Stromal cell of bone marrow (primary cell): ENCODE measurements at places on chromosomes 7 and 10.

GRCh38 chr7:156612930-156613329, 27.6 kb upstream of the RNF32 start:
- DNase-seq: no peak

- no peak for DNase-seq
Observed at GRCh38 chr7:51471981-51472296, 155.3 kb upstream of the COBL start.

DNA sequence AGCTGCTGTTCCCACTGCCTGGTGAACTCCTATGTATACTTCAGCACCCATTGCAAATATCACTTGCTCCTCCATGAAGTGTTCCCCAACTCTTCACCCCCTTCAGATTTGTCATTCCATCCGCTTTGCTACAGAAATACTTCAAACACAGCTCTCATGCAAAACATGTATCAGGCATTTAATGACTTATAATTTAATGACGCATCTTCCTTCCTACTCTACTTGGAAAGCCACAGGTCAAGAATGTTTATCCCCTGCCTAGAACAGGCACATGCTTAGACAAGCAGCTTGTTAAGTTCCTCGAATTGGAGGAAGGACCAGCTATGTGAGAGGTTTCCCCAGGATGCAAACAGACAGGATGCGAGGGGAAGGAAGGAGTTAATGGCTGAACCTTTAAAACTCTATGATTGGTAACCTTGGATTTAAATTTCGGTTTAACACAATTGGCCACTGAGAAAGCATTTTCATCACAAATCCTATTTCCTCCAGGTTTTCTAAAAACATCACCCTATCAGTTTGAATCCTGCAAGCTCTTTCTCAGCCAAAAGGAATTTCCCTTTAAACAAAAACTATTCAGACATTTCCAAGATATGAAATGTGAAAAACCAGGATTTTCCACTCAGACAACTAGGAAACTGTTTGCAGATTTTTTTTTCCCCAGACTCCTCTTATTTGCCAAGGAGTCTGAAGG, 11.5 kb downstream of the CREB3L2 start:
- DNase-seq: no peak

- no peak for DNase-seq
Observed at GRCh38 chr7:2306688-2307087, 7.6 kb downstream of the SNX8 start.

- no peak for DNase-seq
Observed at GRCh38 chr7:19110776-19111175, 6.7 kb downstream of the TWIST1 start.

GRCh38 chr10:71025535-71025934, 137.2 kb upstream of the PCBD1 start:
- no peak for DNase-seq

- no peak for DNase-seq
Observed at GRCh38 chr10:46223064-46223480, 63.7 kb upstream of the ANTXRL start.

DNA sequence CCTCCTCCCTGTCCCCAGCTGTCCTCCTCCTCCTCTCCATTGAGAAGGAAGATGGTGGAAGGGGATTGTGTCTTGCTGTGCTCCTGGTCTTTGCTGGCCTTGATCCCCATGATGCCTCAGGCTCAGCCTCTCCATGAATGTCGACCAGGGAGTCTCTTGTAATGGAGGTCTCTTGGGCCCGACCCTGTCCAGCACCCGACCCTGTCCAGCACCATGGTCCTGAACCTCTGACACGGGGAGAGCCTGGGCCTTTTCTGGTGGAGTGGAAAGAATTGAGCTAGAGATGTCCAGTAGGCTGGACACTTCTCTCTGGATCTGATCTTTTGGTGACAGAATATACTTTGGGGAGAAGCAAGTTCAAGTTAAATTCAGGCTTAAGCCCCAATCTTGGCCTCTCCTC, 42.3 kb upstream of the HMX3 start:
- no peak for DNase-seq

DNA sequence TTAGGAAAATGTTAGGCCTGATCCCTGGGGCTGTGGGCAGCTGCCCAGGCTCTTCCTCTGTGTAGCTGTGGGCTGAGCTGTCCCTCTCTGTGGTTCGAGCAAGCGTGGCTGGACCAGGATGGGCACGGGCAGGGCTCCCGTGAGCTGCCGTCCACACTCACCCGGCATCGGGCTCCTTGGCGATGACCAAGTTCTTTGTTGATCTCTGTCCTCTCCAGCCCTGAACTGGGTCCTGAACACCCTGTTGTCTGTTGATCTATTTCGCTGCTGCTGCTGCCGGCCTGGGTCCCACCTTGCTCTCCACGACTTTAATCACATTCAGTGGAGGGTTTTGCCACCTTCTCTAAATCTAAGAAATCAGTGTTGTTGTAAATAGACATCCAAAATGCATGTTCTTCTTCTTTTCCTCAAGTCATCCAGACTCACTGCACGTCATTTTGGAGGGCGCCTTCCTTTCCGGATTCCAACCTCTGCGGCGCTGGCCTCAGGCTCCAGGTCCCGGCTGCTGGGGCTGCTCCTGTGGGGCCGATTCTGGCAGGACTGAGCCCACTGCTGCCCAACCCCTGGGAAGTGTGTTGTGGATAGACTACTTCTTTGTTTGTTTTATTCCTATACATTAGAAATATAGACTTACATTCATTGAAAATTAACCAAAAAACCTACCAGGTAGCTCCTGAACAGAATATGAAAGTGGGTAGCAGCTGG, 100.6 kb downstream of the DYNC2I1 start:
- no peak for DNase-seq

GRCh38 chr7:7859411-7859810, 109.2 kb upstream of the GLCCI1 start:
- DNase-seq: no peak

- DNase-seq: no peak
Observed at GRCh38 chr10:125721035-125721434, 1.5 kb downstream of the EDRF1 start.

- DNase-seq: no peak
Observed at GRCh38 chr10:43035800-43036199, 41.1 kb upstream of the RET start.

- no peak for DNase-seq
Observed at GRCh38 chr10:1939016-1939415, 201.7 kb upstream of the ADARB2 start.

DNA sequence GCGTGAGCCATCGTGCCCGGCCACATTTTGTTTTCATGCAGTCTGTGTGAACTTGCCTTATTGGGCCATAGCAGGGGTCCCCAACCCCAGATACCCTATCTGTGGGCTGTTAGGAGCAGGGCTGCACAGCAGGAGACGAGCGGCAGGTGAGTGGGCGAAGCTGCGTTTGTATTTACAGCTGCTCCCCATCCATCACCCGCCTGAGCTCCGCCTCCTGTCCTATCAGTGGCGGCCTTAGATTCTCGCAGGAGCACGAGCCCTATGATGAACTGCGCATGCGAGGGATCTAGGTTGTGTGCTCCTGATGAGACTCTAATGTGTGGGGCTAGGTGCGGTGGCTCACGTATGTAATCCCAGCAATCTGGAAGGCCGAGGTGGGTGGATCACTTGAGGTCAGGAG, 293.9 kb downstream of the CAMK1D start:
- DNase-seq: no peak

DNA sequence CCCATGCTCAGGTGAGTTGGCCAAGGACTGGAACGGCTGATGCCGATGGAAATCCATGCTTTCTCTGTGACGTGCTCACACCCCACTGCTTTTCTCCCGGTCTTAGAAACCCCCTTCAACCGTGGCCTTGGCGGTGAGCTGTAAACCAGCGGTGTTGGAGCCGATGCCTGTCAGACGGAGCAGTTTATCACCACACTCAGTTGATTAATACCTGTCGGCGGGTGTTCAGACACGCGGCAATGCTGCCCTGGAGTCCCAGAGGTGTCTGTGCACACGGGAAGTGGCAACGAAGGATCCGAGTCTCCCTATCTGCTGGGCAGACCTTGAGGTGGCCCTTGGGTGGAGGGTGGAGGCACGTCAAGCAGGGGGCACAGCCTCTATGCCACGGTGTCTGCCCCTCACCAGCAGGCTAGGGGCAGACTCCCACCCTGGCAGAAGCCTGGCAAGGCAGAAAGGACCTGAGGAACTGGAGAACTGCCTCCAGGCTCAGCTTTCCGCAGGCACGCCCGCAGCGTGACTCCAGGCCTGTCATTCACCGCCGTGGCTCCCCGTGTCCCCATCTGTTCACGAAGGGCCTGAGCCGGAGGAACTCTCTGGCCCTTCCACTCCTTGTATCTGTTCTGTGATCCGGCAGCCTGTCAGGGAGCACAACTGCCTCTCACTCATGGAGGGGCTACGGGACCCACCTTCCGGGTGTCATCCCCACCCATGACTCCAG, 34.6 kb upstream of the MNX1 start:
- DNase-seq: no peak

DNA sequence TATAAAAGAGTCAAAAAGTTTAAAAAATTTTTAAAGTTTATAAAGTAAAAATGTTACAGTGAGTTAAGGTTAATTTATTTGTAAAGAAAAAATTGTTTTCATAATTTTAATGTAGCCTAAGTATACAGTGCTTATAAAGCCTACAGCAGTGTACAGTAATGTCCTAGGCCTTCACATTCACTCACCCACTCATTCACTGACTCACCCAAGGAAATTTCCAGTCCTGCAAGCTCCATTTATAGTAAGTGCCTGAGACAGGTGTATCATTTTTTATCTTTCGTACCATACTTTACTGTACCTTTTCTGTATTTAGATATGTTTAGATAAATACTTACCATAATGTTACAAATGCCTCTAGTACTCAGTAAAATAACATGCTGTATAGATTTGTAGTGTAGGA, 269.7 kb upstream of the PHF14 start:
- DNase-seq: no peak

DNA sequence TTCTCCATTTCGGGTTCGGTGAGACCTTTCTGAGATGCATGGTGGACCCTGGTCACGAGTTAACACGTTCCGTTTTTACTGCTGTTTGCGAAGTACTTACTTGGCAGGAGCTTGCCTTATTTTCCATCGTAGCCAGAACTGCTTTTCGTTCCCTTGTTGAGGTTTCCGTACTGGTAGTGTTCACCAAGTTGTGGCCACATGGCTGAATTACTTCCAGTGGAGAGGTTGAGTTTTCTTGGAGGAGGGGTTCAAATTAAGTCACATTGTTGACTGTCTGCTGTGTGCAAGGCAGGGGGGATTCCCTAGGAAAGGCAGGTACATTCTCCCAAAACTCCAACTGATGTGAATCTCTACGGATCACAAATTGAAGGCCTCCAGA, 4.0 kb downstream of the MXI1 start:
- DNase-seq: no peak

DNA sequence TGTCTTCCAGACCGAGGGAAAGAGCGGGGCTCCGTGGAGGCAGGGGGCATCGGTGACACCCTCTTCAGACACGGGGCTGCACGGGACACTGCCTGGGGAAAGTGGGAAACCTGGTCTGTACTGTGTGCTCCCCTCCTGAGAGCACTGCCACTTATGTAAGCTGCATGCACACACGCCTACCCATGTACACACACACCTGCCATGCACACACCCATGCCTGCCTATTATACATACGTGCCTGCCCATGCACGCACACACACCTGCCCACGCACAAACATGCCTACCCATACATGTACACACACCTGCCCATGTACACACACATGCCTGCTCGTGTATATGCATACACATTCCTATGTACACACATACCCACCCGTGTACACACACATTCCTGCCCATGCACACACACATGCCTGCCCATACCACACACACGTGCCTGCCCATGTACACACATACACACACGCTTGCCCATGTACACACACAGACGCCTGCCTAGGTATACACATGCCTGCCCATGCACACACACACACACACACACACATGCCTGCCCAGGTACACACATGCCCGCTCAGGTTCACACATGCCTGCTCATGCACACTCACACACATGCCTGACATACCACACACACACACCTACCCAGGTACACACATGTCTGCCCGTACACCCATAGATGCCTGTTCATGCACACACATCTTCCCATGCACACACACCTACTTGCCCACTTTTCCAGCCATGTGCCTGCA, 35.5 kb upstream of the CALN1 start:
- no peak for DNase-seq

DNA sequence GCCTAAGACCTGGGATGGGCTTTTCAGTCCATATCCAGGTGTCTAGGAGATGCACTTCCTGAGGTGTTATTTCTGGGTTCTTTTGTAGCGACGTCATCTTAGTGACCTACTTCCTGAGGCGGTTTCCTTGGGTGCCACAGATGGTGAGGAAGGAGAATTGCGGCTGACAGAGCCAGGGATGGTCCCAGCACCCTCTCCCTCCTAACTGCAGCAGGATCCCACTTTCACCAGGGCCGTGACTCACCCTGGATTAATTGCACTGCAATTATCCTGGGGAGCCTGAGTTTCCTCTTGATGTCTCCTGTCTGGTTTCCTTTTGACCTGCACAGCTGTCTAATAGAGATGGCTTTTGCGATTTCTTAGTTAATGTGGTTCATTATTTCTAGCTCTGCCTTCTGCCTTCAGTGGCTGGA, 271.7 kb downstream of the TCF7L2 start:
- no peak for DNase-seq

- no peak for DNase-seq
Observed at GRCh38 chr7:2008936-2009540, 223.7 kb downstream of the MAD1L1 start.

DNA sequence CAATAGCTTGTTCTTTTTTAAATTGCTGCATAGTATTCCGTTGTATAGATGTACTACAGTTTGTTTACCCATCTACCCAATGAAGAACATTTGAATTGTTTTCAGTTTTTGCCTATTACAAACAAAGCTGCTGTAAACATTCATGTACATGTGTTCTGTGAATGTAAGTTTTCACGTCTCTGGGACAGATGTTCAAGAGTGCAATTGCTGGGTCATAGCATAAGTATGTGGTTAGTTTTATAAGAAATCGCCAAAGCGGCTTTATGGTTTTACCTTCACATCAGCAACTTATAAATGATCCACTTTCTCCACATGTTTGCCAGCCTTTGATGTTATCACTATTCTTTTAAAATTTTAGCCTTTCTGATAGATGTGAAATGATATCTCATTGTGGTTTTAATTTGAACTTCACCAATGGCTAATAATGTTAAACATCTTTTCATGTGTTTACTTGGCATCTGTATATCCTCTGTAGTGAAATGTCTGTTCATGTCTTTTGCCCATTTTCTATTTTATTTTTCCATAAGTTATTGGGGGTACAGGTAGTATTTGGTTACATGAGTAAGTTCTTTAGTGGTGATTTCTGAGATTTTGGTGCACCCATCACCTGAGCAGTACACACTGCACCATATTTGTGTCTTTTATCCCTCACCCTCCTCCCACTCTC, 73.5 kb downstream of the TBXAS1 start:
- DNase-seq: no peak

GRCh38 chr10:132879408-132880127, 62.8 kb downstream of the CFAP46 start:
- DNase-seq: no peak

DNA sequence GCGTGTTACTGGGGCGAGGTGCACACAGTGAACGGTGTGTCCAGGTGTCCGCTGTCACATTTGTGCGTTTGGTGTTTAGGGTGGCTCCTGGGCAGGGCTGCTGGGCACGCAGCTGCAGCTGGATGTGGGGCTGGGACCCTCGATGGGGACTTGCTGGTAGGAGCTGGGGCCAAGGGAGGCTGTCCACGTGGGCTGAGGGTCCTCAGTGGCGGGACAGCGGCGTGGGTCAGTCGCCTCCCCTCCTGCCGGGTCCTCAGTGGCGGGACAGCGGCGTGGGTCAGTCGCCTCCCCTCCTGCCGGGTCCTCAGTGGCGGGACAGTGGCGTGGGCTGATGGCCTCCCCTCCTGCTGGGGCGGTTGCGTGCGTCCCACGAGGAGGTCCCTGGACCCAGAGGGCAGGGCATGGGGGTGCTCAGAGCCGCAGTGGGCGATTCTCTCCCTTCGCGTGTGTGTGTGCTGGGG, 68.5 kb downstream of the INPP5A start:
- no peak for DNase-seq
